ENCODE measurements at places on chromosomes 4 and X. TPM values are rescaled to one million over a fixed set of nuclear protein-coding genes. Genes with fewer than 3 reads are reported as not detected.

- H3K4me3 ChIP-seq = no peak overlapping the region
- no peaks in the 10 kb centered on the region for H3K36me3 ChIP-seq
- no peak overlapping the region for H3K27ac ChIP-seq
- no peaks in the 10 kb centered on the region for H3K27me3 ChIP-seq
These were observed 132.5 kb downstream of the APBB2 start for GRCh38 chr4:41081847-41082246.

GRCh38 chrX:53085661-53086229 is 3.6 kb downstream of the TSPYL2 start:
- peaks cover 3% of the 10 kb centered on the region for H3K36me3 ChIP-seq
- H3K27ac ChIP-seq = no peak overlapping the region
- H3K4me3 ChIP-seq = no peak overlapping the region
- H3K27me3 ChIP-seq = peaks cover 22% of the 10 kb centered on the region
- peaks cover 6% of the 10 kb centered on the region for H3K4me1 ChIP-seq

- no peaks in the 10 kb centered on the region for H3K36me3 ChIP-seq
- H3K4me3 ChIP-seq = no peak overlapping the region
- no peak overlapping the region for H3K27ac ChIP-seq
- peak; percentile 83 for DNase-seq
These were observed 33.6 kb downstream of the CLCN4 start for GRCh38 chrX:10190367-10190766.

- H3K27me3 ChIP-seq = no peaks in the 10 kb centered on the region
- H3K4me3 ChIP-seq = no peak overlapping the region
- no peaks in the 10 kb centered on the region for H3K36me3 ChIP-seq
- no peak overlapping the region for H3K27ac ChIP-seq
These were observed 12.6 kb downstream of the NEIL3 start for GRCh38 chr4:177322266-177322665.

DNA sequence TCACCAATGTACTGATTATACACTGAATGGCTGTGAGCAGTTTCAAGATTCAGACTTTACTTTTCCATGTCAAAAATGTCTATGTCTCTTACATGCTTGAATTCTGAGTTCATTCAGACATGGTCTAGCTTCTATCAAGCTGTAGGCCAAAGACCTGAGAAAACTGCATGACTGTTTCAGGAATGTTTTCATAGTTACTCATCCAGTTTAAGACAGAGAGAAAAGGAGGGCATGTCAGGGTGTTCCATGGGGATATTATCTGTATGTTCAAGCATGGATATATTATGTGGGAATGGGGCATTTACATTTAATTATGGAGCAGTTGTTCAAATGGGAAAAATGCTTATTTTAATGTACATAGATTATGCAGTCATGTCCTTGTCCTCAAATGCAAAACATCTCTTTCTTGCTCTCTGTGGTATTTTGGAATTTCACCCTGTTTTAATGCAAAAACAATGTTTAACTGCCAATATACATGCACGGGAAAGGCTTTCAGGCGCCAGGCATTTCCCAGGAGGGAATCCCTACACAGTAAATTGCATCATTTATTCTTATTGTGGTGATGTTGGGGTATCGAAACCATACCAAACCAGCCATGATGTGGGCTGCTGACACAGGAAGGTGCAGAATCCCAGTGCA is 429.1 kb upstream of the INTU start:
- no peak overlapping the region for H3K4me3 ChIP-seq
- no peaks in the 10 kb centered on the region for H3K27me3 ChIP-seq
- no peaks in the 10 kb centered on the region for H3K36me3 ChIP-seq

- no peaks in the 10 kb centered on the region for H3K36me3 ChIP-seq
- no peak for DNase-seq
- H3K27me3 ChIP-seq = peaks cover 21% of the 10 kb centered on the region
- no peak overlapping the region for H3K4me3 ChIP-seq
- H3K27ac ChIP-seq = no peak overlapping the region
These were observed 85.8 kb upstream of the FAM9A start for GRCh38 chrX:8887004-8887403.

- no peaks in the 10 kb centered on the region for H3K36me3 ChIP-seq
- H3K4me1 ChIP-seq = no peaks in the 10 kb centered on the region
- no peaks in the 10 kb centered on the region for H3K27me3 ChIP-seq
- H3K27ac ChIP-seq = peak overlapping the region; percentile 89
- no peak for DNase-seq
- H3K4me3 ChIP-seq = no peak overlapping the region
These were observed 20.1 kb downstream of the ACSL1 start for GRCh38 chr4:184805462-184806228.

Gene LETM1
- 31.1 TPM for total RNA-seq

Gene GLOD5
- total RNA-seq = 2.0 TPM

Gene GAGE13
- not detected for total RNA-seq

Gene EPHA5
- total RNA-seq = 0.15 TPM
